Panc1 (cell line): ENCODE measurements at places on chromosomes 11 and 22.

DNA sequence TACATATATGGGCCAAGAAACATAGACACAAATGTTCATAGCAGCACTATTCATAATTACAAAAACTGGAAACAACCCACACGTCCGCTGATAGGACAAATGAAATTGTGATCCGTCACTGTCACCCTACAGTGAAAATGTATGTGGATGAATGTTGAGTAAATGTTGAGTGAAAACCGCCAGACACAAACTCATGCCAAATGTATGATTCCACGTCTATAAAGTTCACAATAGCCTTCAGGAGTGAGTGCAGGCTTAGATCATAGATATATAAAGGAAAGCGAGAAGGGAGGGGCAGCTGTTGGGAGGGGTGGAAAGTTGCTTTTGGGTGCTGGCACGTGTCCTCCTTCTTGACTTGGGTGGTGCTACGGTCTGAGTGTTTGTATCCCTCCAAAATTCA, 33.6 kb downstream of the DBX1 start:
- no peak for DNase-seq

GRCh38 chr11:98616098-98616655, 404.6 kb upstream of the CNTN5 start:
- peak; percentile 0 for DNase-seq

- no peak for DNase-seq
Measured at GRCh38 chr11:78061088-78061920, 2.4 kb upstream of the THRSP start.

- no peak for DNase-seq
Measured at GRCh38 chr11:87275176-87275575, 237.4 kb downstream of the TMEM135 start.

GRCh38 chr11:8092587-8093424, 11.8 kb downstream of the TUB start:
- no peak for DNase-seq

DNA sequence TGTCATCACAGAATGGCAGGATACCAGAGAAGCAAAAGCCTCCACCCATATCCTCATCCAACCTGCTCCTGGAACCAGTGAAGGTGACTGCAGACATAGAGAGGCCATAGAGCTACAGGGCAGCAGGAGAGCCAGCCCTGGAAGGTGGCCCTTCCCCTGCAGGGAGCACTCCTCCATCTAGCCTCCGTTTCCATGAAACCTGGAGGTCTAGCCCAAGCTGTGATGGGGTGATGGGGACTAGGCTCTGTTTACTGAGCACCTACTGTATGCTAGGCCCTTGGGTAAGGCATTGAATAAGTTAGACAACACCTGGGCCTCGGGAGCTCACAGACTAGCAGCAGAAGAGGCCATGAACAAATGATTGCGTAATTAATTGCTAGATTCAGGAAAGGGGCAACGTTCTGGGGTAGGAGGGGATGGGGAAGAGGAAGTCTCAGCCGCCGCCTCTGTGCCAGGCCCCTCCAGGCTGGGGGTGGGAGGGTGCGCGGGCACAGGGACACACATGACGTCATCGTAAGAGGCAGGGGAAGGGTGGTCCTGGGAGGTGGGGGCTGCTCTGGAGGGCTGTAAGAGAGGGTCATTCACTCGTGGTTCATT, 784 bp upstream of the SYNGR1 start:
- no peak for DNase-seq

DNA sequence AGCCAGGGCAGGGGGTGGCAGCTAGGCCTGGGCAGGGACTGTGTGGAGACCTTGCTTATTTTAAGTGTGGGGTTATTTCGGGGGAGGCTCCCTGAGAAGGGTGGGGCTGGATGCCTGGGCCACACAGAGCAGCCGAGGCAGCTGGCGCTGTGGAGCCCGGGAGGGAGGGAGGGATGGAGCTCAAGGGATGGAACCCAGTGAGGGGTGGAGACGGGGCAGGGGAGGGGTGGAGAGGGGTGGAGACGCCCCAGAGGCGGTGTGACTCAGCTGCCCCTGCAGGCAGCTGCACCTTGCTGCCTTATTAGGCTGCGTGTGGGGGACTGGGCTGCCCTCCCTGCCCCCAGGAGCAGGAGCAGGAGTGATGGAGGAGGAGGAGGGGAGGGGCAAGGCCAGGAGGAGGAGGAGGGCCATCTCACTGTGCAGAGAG, 9.8 kb upstream of the TSSC4 start:
- DNase-seq = no peak

DNA sequence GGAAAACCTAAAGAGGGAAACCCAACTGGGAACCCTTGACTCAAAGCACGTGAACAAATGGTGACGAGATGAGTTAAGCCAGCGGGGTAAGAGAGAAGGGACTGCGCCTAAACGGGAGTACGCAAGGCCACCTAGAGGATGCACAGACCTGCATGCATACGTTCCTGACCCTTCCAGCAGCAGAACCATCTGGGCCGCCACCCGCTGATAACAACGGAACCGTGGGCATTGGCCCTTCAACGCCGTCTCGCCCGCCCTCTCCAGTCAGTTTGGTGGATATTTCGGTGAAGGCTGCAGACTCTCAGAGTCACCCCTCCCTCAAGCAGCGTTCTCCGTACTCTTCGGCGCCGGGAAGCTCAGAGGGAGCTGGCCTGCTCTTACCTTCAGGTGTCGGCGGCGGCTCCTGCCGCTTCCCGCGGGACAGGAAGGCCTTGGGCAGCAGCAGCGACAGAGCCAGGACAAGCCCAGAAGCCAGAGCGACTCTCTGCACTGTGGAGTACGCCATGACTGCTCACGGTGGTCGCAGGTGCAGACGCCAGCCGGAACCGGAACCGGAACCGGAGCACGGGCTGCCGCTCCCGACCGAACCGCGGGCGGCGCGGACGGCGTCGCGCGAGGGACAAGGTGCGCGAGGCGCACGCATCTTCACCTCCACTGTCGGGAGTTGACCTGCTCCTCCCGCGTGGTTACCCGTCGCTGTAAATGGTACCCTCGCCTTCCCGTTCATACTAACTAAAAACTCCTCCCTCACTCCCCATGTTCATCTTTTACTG, at the start of gene RIC3:
TSS of gene RIC3 (minus strand) at position 541 of the 773 bp plus-strand sequence. CDS start at position 505, 36 bp downstream.
- DNase-seq = no peak

GRCh38 chr22:27413702-27414101, 387.9 kb downstream of the MN1 start:
- DNase-seq = no peak

GRCh38 chr22:19172213-19173046, 6.1 kb downstream of the SLC25A1 start:
- DNase-seq = no peak

DNA sequence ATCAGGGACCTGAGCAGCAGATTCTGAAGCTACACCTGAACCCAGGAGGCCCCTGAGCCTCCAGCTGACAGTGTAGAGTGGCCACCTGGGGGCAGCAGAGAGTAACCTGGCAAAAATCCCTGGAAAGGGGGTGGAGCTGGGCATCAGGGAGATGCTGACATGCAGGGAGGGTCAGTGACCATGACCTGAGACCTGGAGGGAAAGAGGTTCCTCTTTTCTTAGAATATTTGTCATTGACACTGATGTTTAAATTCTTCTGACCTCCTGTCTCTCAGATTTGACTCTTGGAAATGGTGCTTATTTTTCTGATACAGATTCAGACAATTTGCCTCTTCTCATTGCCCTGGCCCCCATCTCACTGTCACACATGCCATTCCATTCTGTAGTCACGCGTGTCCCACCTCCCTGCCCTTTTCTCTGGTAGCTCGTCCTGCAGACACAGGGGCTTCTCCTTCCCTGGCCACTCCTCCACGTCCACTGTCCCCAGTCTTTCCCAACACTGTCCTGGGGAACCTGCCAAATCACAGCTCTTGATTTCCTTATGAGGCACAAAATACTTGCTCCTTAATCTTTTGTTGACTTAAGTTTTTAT, 117.2 kb upstream of the IGLL5 start:
- DNase-seq = no peak

DNA sequence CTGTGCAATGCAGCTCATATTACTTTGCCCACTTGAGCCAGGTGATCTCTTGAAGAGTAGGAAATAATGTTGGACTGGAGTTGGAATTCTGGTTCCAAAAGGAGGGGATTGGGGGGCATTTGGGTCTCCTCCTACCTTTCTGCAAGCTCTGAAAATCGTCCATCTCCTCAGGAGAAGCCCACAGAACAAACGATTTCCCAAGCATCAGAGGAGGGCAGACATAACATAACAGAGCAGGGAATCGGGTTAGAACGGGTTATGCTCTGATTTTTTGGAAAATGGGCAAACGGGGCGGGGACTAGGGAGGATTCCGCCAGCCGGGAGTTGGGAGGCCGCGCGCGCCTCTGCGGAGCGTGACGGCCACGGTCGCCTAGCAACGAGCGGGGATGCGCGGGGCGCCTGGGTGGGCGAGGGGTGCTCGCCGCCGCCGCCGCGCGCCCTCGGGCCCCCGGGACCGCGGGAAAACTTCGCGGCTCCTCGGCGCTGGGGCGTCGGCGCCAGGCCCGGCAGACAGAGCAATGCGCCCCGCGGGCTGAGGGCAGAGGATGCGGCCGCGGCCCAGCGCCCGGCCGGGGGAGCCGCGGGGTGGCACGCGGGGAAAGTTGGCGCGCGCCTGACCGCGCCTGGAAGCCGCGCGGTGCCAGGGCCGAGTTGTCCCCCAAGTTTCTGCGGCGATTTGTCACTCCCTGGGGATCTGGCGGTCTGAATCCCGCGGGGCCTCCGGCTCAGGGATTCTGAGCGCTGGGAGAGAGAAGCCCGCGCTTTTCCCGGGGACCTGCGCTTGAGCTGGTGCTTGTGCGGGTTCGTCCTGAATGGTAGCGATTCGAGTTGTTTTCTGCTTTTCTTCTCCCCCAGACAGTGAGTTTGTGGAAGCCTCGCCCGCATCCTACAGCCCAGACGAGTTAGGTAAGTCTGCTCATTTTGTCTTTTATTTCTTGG, 27.8 kb upstream of the AMOTL1 start:
- no peak for DNase-seq

DNA sequence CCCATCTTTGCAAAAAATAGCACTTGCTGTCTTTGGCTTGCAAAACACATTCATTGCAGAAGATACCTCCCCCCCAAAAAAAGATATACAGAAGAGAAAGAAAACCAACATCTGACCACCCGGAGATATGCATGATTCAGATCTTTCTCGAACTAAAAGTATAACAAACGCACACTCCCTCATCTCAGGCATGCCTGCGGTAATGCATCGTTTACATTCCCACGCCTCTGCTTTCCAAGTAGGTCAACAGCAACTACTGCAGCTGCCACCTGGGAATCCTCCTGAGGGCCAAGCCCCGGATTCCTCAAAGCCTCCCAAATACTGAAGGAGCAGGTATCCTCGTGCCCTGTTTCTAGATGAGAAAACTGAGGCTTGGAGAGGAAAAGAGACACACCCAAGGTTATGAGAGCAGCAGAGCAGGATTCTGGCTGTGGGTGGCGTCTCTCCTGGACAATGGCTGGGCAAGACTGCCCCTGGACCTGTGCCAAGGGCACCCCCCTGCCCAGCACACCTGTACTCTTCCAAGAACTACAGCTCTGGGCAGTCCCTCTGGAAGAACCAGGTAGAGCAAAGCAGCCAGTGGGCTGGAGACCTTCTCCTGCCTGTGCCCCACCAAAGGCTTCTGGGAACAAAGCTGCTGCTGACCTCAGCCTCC, 38.1 kb downstream of the NUP50 start:
- no peak for DNase-seq
